ENCODE measurements at places on chromosomes 2 and 18. TPM values are rescaled to one million over a fixed set of nuclear protein-coding genes. Genes with fewer than 3 reads are reported as not detected.

The ASB18 gene
- not detected for total RNA-seq

The ZNF638 gene
- 299 TPM for total RNA-seq

The MYCN gene
- total RNA-seq: 13.3 TPM

The SLC30A3 gene
- 0.67 TPM for total RNA-seq

The ELOA2 gene
- not detected for total RNA-seq

The FLACC1 gene
- 2.8 TPM for total RNA-seq

The OR6B2 gene
- total RNA-seq: not detected

The ENOSF1 gene
- 192 TPM for total RNA-seq

The STPG4 gene
- total RNA-seq: 1.1 TPM

The SOX11 gene
- total RNA-seq: not detected

The ARL4C gene
- total RNA-seq: 4.5 TPM

The COLEC11 gene
- total RNA-seq: 4.7 TPM

The ABCB11 gene
- total RNA-seq: 1.2 TPM

The ITGB6 gene
- total RNA-seq: 17.2 TPM

The SH3RF3 gene
- total RNA-seq: 7.4 TPM
